ENCODE measurements at places on chromosomes 4 and X.

- no peak for DNase-seq
Observed at GRCh38 chrX:35842674-35843073, 44.5 kb downstream of the MAGEB16 start.

- peak; percentile 3 for DNase-seq
Observed at GRCh38 chrX:3176439-3176820, 135.2 kb downstream of the ARSF start.

DNA sequence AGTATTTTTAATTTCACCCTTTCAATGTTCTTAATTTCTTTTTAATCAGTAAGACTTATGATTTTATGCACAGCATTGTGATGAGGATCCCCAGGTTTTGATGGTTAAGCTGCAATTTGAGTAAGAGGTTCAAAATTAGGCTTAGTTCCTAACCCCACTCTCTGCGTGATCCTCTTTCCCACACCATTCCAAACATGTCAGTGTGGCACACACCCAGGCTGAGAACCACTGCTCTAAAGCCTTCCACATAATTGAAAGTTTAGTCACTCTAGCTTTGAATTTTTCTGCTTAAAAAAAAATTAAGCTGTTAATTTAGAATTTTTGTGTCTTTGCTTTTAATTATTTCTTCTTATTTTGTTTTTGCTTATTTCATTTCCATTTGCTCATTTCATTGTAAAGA is 68.8 kb upstream of the SLC7A11 start:
- DNase-seq, result peak; percentile 44

DNA sequence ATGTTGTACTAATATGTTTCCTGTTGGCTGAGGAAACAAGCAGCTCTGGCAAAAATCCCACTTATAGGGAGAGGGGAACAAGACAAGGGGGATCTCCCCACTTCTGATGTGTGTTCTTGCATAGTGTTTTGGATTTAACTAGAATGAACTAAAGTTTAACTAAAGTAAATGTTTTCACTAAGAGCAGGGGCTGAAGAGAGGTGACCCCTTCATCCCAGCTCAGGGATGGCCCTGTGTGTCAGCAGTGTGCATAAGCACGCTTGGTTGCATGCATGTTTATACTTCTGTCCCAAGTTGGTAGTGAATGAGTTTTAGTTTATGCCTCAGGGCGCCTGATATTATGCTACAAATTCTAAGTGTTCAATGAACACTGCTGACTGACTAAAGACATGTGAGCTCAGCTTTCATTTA is 169.4 kb downstream of the MGST2 start:
- DNase-seq, result no peak

- no peak for DNase-seq
Observed at GRCh38 chr4:88002786-88003185, 4.6 kb upstream of the PKD2 start.

DNA sequence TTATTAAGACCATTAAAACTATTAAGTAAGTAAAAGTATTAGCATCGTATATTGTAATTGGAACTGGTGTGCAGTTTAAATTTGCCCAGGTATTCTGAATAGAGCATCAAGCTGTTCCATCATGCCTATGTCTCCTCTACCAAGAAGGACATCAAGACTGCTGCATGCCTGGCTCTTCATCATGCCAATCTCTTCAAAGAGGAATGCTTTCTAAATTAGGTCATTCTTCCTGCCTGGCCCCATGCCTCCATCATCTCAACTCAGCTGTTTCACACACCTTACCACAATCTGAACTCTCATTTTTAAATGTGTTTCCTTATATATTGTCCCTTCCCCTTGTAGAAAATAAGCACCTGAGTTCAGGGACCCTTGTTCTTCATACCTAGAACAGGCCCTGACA is 270.5 kb upstream of the PPARGC1A start:
- no peak for DNase-seq

DNA sequence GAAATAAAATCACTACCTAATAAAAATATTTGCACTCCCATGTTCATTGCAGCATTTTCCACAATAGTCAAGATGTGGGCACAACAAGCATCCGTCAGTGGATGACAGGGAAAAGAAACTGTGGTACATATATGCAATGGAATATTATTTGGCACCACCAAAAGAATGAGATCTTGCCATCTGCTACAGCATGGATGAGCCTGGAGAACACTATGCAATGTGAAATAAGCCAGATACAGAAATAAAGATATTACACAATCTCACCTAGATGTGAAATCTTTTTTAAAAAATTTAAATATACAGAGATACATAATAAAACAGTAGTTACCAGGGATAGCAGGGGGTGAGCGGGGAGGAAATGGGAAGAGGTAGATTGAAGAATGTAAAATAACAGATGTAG is 44.8 kb downstream of the LDB2 start:
- DNase-seq, result no peak

GRCh38 chrX:12447448-12448064 is 309.3 kb downstream of the FRMPD4 start:
- peak; percentile 45 for DNase-seq

DNA sequence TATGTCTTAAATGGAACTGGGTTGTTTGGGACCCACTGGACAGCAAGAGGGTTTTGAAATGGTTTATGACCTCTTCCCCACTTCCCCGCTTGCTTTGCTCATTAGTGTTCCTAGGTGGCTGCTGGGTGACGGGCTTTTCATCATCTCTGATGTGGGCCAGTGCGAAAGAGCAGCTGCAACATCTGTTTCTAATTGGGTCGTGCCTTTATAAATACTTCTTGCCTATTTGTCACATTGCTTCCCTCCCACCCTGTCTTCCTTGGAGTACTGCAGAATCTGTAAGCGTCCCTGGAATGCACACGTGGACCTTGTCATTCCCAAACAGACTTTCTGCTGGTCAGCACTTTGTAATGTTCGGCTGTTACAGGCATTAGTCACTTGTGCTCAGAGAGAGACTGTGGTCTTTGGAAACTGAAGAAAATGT is 35.2 kb downstream of the SEPTIN11 start:
- DNase-seq, result peak; percentile 74

- no peak for DNase-seq
Observed at GRCh38 chrX:103615781-103616371, 8.1 kb downstream of the TCEAL3 start.

- no peak for DNase-seq
Observed at GRCh38 chr4:174210354-174210753, 73.1 kb downstream of the FBXO8 start.

DNA sequence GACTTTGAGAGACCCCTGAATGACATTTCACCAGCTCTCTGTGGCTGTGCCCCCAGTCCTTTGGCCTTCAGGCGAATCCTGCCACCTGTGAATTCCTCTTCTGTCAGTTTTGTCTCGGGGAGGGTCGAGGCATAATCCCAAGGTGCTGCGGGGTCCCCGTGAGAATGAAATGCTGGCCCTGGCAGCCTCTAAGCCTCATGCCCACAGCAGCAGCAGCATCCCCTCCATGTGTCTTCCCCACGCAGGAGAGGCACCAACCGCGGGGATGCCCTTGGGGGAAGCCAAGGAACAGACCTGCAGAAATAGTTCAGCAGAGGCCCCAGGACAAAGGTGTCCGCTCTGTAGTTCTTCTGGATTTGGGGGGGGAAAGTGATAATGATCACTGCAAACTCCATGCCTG is 104.8 kb downstream of the PHKA2 start:
- DNase-seq, result no peak

- no peak for DNase-seq
Observed at GRCh38 chrX:104522386-104522785, 43.6 kb upstream of the IL1RAPL2 start.

GRCh38 chr4:42401171-42401570 is 3.9 kb downstream of the SHISA3 start:
- no peak for DNase-seq

- no peak for DNase-seq
Observed at GRCh38 chr4:6134612-6135220, 65.6 kb downstream of the JAKMIP1 start.

GRCh38 chr4:54428940-54429339 is 199.8 kb downstream of the PDGFRA start:
- no peak for DNase-seq

GRCh38 chrX:56397636-56398035 is 165.5 kb downstream of the KLF8 start:
- DNase-seq, result no peak

DNA sequence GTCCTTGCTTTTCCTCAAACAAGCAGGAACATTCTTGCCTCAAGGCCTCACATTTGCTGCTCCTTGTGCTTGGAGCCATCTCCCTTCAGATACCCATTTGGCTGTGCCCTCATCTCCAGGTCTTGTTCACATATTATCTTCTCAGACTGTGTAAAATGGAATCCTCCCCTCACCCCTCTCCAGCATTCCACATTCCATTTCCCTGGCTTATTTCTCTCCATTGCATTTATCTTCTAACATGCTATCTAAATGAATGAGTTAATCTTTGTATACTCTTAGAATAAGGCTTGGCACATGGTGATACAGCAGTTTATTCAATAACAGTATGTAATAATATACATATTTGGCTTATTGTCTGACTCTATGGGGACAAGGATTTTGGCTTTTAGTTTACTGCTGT is 8.8 kb upstream of the GALNT7 start:
- peak; percentile 16 for DNase-seq

DNA sequence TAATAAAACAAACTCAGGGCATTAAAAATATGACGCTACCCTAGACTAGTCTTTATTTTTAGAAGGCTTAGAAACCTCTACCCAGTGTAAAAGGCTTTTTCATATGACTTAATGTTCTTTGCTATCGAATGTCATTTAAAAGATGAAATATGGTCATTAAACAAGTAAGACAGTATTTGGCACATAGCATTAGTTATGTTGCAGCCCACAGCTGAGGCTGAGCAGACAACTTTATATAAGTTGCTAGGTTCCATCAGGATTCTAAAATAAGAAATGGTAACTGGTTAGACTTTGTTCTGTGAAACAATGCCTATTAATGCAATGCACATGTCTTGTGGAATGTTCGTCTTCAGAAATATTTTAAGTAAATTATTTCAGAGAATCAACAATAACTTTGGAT is 10.4 kb upstream of the PRSS12 start:
- DNase-seq, result no peak

GRCh38 chrX:136868283-136869055 is 12.1 kb downstream of the RBMX start:
- no peak for DNase-seq

Measured in AG08396 (cell line).